Stimulated activated CD4-positive, alpha-beta T cell treated with anti-CD3 and anti-CD28 coated beads, TNF-alpha, amount 100 ng/mL, for 24 hours (primary cell): ENCODE measurements at places on chromosomes 2 and 18.

GRCh38 chr2:199911877-199912161 is 726 bp downstream of the C2orf69 start:
- no peak for DNase-seq

DNA sequence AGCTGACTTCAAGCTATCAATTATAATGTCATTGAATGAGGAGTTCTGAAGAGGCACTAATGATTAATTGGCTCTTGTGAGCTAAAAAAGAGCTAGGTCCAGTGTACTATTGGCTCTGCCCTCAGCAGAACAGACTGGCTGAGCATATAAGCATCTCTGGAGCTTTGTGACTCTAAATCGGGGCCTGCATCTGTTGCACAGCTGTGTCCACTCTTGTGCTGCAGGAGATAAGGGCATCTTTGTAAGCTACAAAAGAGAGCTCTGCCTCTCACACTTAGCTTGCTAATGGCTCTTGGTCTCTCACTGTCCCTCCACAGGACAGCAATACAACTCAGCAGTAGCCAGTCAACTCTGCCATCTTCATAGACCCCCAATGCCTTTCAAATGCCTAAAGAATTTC is 61.5 kb upstream of the L3MBTL4 start:
- no peak for DNase-seq

DNA sequence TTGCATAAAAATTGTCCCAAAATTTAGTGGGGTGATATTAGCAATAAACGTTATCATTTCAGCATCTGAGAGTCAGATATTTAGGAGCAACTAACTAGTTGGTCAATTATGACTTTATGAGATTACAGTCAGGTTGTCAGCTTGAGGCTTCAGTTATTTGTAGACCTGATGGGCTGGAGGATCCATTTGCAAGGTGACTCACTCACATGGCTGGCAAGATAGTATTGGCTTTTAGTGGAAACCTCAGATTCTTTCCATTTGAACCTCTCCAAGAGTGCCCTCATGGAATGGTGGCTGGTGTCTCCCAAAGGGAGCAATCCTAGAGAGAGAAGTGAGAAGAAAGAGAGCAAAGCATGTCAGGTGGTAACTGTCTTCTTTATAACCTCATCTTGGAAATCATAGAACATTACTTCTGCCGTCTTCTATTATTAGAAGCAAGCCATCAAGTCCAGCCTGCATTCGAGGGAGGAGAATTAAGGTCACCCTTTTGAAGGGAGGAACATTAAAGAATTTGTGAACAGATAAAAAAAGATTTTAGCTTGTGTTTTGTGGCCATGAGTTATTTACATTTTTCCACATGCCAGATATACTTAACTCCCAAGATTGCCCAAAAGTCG is 92.5 kb downstream of the HAUS1 start:
- no peak for DNase-seq

GRCh38 chr2:33313039-33313438 is 163.4 kb upstream of the RASGRP3 start:
- DNase-seq, result no peak

GRCh38 chr18:35516789-35517188 is 19.0 kb upstream of the INO80C start:
- DNase-seq, result no peak

- no peak for DNase-seq
These were observed 97.6 kb upstream of the TCF4 start for GRCh38 chr18:55685638-55686037.

GRCh38 chr18:26809346-26809745 is 56.2 kb downstream of the AQP4 start:
- no peak for DNase-seq

DNA sequence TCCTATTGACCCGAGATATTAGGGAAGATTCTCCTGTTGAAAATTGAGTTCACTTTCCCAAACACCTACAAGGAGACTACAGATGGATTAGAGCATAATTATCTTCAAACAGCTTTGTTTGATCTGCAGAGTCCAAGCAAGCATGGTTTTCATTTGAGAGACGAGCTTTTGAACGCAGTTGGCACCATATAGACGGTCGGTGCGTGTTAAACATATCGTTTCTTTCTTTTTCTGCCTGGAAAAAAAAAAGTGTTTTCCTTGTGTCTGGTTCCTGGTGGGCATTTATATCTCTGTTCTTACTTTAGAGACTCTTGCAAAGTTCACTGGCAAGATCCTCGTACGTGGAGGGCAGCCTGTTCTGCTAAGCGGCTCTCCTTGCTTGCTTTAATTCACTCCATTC is 248.9 kb downstream of the TMEM182 start:
- no peak for DNase-seq

DNA sequence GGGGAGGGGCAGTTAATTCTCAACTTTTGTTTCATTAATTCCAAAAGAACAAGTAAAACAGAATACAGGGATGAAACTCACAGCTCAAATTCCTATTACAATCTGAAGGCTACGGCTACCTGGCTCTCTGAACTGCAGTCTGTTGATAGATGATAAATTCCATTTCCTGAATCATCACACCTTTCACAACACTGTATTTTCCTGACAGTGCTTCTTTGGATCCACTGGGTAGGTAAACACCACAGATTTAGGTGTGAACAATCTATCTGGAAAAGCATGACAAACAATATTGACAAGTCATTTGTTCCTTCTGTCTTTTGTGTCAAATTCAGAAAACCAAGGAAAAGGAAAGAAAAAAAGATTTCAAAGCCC is 843.2 kb downstream of the LRRTM4 start:
- no peak for DNase-seq

- DNase-seq, result no peak
These were observed 254.2 kb downstream of the MYCN start for GRCh38 chr2:16194530-16194929.

DNA sequence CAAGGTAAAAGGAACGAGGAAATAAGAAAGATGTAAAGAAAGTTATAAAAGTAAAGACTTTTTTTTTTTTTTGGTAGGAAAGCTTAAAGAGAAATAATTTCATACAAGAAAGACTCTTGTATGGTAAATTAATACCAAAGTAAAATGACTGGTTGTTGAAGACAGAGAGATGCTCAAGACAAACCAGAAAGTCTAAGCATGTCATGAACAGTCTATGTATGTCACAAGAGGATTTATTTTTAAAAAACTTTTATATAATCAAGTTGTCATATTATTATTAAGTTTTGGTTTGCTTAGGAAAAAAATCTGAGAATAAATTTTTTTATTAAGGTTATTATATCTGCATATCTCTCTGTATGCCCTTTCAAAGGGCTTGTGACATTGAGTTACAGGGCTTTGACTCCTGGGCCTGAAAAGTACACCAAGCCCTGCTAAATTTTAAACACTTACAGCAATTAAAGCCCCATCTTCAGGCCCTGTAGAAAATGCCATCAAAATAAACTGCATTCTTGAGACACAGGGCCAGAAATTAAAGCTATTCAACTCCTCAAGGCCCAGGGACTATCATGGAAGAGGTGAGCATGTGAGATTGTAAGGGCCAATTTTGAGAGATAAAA is 10.9 kb upstream of the SGPP2 start:
- DNase-seq, result no peak

GRCh38 chr2:84121-84520 is 37.8 kb upstream of the FAM110C start:
- DNase-seq, result no peak

DNA sequence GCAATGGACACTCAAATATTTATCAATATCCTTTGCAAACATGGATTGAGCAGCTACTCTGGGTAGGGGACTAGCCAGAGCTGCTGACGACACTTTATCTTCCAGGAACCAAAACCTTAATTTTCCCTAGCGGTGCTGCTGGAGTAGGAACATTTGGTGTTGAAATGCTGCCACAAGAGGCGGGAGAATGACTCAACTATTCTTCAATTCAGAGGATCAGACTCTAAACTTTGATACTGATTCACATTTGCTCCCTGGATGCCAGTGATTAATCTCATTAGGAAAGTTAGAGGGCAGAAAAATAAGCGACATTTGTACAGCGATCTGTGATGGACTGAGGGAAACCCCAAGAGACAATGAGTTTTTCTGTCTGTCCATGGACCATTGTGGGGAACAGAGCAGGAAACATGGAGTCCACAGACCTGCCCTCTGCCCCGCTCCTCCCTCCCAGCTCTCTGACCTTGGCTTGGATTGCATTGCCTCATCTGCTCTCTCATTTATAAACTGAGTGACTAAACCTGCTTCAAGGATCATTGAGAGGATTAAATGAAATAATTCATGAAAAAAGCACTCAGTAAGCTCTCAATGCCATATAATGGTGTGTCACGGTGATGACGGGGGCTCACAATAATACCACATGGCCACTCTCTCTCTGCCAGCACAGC is 12.6 kb upstream of the EPB41L3 start:
- DNase-seq, result no peak

GRCh38 chr2:207770602-207771404 is 1.1 kb upstream of the FZD5 start:
- DNase-seq, result no peak

DNA sequence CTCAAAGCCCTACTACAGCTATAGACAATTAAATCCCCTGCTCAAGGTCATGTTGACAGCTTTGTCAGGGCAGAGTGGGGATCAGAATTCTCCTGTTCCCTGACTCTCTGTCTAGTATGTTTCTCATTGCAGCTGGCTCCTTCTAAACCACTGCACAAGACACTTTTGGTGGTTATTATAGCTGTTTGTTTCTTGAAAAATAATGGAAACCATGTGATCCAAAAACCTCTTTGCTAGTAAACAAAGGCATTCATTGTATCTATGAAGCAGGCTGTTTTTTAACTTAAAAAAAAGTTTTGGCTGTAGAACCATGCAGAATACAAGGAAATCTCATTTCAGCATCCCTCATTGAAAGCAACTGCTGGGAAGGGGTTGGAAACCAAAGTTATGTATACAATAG is 352.5 kb upstream of the EPHA4 start:
- no peak for DNase-seq

- DNase-seq, result no peak
These were observed 37.4 kb upstream of the PROKR1 start for GRCh38 chr2:68605939-68606338.

- DNase-seq, result no peak
These were observed 55.1 kb downstream of the COPS8 start for GRCh38 chr2:237140689-237141285.

DNA sequence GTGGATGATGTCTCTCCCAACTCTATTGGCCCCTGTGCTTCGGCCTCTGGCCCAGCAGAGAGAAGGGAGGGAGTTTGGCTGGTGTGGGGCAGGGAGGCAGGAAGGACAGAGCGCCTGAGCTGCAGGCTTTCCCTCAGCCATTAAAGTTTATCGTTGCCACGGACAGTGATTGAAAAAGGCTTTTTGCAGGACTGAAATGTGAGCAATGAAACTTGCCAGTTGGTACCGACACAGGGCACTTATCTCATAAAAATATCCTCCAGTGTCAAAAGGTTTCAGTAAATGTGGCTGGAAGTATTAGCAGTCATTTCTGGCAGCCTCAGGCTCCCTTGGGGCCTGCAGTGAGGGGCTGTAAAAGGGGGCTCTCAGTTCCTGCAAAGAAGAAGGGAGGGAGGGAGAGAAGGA is 169.2 kb downstream of the GLI2 start:
- no peak for DNase-seq

DNA sequence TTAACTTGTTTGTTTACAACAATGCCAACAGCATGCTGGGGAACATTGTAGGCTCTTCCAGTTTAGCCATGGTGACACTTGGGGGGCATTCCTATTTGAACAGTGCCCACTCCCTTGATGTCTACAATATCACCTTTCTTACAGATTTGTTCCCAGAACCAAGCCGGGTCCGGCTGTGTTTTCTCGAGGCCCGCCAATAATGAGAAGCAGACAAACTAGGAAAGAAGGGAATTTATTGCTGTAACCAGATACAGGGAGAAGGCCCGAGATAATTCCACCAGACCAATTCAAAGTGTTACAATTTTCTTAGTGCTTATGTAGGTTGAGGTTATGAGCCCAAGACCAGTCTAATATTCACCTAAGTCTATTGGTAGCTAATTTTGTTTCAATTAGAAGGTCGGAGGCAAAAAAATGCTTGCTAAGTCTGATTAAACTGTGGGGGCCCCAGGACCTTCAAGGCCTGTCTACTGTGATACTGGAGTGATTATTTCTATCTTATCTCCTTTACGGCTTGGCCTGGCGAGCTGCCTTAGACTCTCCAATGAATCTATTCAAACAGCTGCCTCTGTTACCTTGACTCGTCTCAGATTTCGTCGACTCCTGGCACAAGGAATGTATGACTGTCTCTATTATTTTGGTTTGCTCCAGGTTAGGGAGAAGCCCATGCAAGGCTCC is 59.1 kb upstream of the PSME4 start:
- no peak for DNase-seq

GRCh38 chr2:238900511-238900910 is 52.6 kb downstream of the TWIST2 start:
- DNase-seq, result no peak

DNA sequence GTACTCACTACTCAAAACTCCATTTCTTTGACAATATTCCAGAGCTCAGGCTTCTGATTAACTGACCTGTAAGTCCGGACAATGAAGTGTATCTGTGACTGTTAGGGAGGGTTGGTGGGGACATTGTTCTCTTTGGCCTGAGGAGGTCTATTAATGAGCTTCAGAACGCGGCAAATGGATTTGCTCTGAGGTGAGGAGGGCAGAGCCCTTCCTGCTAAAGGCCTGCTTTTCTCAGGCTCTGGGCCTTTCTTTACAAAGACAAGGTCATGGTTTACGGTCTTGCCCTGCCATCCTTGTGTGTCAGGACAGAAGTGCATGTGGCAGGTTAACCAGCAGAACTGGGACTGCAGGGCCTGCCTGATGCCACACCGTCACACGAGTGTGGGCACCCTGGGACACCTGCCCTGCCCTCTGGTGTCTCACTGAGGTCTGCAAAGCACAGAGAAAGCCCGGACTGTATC is 7.2 kb downstream of the ALKAL2 start:
- DNase-seq, result no peak

DNA sequence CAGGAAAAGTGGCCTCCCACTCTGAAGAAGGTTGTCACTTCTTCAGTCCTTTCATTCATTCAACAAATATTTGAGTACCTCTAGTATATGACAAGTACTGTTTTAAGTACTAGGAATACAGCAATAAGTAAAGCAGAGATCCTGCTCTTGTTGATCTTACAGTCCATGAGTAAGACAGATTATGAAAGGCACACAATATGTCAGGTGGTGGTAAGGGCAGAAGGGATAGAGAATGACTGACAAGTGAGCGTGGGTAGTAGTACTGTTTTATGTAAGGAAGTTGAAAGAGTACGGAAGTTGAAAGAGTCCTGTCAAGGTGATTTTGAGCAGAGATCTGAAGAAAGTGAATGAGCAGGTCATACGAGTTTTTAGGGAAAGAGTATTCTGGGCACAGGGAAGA is 111.3 kb downstream of the GALNT1 start:
- no peak for DNase-seq

GRCh38 chr18:8741117-8741516 is 35.8 kb downstream of the MTCL1 start:
- DNase-seq, result no peak

GRCh38 chr2:53629501-53629900 is 138.1 kb upstream of the CHAC2 start:
- no peak for DNase-seq

- no peak for DNase-seq
These were observed 35.9 kb downstream of the MAP4K4 start for GRCh38 chr2:101733257-101733993.
